Lower lobe of right lung (tissue), 2 donors: ENCODE measurements at places on chromosomes 1 and 21.
A peak's percentile ranks its signal among the peaks of the same experiment; 100 is the strongest.

DNA sequence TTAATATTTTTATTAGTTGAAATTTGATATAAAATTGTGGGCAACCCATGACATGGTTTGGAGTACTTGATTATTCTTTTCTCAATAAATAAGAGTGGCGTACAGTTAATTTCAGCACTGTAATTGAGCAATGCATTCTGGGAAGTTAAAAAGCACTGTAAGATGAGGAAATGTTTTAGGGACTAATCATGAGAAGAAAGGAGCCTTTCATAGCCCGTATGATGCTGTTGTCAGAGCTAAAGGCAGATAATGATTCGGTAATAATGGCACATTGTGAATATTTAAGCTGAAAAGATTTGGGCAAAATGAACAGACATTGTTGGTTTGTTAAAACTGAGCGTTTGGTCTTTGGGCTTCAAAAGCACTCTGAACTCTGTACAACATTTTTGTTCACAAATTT is 139.3 kb downstream of the NFIA start:
- DNase-seq: no peak

- no peak for DNase-seq
Measured at GRCh38 chr1:234892642-234893041, 236.0 kb downstream of the TOMM20 start.

DNA sequence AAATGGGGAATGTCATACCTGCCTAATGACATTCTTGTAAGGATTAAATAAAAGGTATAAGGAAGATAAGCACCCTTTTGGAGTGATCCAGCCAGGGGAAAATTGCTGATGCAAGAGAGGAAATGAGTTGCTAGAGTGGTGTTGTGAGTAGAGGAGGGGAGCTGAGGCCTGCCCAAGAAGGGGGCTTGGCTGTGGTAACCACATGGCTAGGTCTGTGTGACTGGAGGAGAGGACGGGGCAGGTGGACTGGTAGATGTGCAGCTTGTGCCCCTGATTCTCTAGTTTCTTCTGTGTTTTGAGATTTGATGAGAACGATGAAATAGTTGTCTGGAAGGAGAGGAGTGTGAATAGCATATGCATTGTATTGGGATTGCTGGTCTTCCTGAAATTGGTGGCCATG is 6.6 kb downstream of the TXLNA start:
- no peak for DNase-seq

DNA sequence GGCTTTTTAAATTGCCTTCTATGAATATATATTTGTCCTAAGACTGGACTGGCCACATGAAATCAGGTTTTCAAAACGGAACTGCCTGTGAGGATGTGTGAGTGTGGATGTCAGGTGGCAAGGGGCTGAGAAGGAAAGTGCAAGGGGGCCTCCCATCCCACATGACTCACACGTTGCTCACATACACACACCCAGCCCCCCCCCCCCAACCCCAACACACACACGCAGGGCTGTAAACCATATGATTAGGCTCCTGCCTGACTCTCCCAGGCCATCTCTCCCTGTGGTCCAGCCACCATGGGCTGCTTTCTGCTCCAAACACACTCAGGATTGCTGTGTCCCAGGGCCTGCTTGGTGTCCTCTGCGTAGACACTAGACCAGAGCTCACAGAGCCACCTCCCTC is 22.4 kb downstream of the DEGS1 start:
- no peak for DNase-seq

- DNase-seq: no peak
Measured at GRCh38 chr1:245458761-245459174, 304.0 kb downstream of the KIF26B start.

- DNase-seq: no peak
Measured at GRCh38 chr1:38153778-38154470, 107.3 kb upstream of the POU3F1 start.

GRCh38 chr21:33761441-33762036 is 119.2 kb downstream of the ITSN1 start:
- no peak for DNase-seq

DNA sequence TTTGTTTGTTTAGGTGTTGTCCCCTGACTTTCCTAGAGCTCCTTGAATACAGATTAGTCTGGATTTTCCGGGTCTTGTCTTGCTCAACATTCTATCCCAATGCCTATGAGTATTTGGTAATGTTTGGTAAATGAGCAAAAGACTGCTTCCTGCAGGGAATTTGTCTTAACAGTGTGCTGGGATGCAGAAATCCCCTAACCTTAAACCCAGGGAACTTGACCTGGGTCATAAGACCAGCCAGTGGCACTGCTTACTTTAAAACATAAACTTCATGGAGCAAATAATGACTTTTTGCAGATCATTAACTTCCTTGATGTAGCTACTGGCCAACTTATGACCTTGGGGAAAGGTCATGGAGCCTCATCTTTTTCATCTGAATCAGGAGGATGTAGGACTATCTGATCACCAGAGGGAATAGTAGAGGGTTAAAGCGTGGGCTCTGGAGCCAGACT is 27.2 kb downstream of the TCEANC2 start:
- no peak for DNase-seq

DNA sequence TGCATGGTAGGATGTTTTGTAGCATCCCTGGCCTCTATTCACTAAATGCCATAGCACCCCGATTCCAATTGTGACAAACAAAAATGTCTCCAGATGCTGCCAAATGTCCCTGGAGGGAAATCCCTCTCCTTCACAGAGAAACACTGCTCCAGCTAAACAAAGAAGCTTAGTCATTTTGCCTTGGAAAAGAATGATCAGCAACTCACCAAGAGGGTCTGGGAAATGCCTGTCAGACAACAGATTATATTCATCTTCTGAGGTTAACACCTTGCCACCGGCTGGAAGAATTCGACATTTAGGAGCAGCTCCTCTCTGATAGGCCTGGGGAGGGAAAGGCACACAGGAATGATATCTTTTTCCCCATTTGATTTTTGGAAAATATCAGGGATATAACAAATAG is 84.4 kb downstream of the NIBAN1 start:
- DNase-seq: no peak

DNA sequence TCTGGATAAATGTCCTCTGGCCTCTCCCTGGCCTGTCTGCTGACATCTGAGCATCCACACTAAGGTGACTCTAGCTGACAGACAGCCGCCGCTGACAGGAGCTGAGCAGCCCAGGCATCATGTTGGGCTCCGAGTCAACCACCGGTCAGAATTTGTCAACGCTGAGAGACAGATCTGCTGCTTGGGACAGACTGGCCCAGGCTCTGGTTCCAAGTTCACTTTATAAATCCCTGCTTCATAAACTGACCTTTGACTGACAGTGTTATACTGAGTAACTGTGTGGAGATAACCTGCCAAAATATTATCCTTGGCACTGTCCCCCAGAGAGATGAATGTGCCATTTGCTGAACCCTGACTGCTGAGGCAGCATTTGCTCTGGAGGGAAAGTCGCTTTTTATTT is 616.7 kb downstream of the NPHP4 start:
- no peak for DNase-seq

DNA sequence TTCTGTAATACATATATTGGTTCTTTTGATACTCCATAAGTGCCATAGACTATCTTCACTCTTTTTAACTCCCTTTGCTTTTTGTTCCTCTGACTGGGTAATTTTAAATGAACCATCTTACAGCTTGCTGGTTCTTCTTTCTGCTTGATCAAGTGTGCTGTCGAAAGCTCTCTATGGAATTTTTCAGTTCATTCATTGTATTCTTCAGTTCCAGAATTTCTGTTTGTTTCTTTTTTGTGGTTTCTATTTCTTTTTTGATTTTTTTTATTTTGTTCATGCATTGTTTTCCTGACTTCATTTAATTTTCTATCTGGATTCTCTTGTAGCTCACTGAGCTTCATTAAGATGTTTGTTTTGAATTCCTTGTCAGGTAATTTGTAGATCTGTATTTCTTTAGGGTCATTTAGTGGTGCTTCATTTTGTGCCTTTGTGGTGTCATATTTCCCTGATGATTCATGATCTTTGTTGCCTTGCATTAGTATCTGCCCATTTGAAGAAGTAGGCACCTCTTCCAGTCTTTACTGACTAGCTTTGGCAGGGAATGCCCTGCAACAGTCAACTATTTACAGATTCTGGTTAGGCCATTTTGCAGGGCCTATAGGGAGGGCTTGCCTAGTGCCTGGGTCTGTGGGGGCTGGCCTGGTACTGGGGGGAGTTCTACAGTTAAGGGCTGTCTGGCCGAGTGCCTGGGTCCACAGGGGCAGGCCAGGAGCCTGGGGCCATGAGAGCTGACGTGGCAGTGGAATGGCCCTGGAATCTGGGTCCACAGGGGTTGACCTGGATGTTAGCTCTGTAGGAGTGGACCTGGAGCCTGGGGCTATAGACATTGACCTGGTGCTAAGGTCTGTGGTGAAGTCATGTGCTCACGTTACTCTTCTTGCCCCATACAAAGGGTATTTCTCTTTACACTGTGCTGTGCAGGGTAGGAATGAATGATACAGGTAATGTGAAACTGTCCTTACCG is 89.7 kb downstream of the MAGI3 start:
- no peak for DNase-seq

GRCh38 chr1:38194472-38194871 is 147.9 kb upstream of the POU3F1 start:
- peak; percentile 91 for DNase-seq

- DNase-seq: no peak
Measured at GRCh38 chr1:87252406-87252805, 76.3 kb upstream of the LMO4 start.

GRCh38 chr1:67609577-67610341 is 75.2 kb upstream of the GADD45A start:
- no peak for DNase-seq

GRCh38 chr21:22961258-22961657 is 1963.0 kb downstream of the NCAM2 start:
- no peak for DNase-seq

DNA sequence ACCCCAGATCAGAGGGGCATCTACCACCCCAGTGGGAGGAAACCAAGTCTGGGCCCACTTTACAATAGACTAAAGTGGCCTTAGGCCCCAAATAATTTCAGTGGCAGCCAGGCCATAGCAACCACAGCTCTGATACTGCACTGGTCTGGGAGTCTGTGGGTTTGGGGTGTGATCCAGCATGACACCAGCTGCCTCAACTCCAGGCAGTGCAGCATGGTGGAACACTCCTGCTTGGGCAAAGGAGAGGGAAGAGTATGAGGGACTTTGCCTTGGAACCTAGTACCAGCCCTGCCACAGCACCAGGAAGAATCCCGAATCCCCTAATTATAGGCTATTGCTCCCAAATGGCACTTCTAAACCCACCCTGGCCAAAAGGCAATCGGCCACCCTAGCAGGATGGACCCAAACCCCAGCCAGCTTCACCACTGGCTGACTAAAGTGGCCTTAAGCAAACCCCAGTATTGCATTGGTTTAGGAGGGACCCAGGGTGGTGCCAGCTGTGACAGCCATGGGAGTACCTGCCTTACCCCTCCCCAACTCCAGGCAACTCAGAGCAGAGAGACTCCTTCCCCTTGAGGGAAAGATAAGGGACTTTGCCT is 47.1 kb downstream of the PACC1 start:
- no peak for DNase-seq

- peak; percentile 80 for DNase-seq
Measured at GRCh38 chr1:43934101-43934985, 742 bp downstream of the ARTN start.

- DNase-seq: no peak
Measured at GRCh38 chr21:26423511-26423910, 149.6 kb downstream of the CYYR1 start.

DNA sequence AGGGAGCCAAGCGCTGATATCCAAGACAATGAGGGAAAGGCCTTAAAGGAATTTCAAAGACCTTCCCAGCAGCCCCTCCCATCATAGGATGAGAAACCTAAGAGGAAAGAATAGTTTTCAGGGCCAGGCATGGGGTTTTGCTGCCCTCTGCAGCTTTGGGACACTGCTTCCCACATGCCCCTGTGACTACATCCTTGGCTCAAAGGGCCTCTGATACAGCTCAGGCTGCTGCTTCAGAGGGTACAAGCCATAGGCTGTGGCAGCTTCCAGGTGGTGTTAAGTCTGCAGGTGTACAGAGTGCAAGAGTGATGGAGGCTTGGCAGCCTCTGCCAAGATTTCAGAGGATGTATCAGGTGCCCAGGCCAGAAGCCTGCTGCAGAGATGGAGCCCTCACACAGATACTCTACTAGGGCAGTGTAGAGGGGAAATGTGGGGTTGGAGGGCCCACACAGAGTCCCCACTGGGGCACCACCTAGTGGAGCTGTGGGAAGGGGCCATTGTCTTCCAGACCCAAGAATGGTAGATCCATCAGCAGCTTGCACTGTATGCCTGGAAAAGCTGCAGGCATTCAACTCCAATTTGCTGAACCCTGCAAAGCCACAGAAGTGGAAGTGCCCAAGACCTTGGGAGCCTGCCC is 125.8 kb downstream of the SLC45A1 start:
- DNase-seq: no peak

DNA sequence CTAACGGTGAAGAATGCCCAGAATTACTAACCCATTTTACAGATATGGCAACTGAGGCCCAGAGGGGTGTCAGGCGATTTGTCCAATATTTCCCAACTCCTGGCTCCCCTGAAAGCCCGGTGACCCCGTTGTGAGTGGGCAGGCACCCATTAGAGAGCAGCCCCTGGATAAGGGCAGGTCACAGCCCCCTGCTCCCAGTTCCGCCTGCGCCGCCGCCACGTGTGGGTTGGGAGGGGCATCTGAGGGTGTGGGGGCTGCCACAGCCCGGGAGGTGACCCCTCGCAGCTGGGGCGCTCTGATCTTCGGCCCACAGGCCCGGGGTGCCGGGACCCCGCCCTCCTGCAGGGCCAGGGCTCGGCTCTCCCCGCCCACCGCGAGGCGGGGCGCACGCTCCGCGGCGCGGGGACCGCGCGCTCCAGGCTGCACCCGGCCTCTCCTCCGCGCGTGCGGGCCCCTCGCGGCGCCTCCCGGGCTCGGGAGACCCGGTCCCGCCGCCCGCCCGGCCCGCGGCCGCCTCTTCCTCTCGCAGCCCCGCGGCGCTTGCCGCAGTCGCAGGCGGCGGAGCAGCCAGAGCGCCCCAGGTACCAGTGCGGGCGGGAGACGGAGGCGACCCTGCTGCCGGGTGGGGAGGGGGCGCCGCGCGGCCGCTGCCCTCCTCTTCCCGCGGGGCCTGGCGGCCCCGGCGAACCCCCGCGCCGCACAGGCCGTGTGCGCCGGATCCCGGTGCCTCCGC is at the start of gene HTR6:
HTR6 (plus strand) TSS at position 423 of the 733 bp plus-strand sequence. CDS start 879 bp downstream, outside the sequence.
- DNase-seq: no peak
